NCI-H1417 treated with DMSO at 0.1 percent for 48 hours (cell line): ENCODE measurements at places on chromosomes 11 and 22.

- no peak for DNase-seq
Measured at GRCh38 chr11:30789270-30789669, 203.1 kb upstream of the MPPED2 start.

GRCh38 chr11:74568028-74568427, 24.4 kb upstream of the POLD3 start:
- DNase-seq, result no peak

GRCh38 chr11:106329273-106330018, 252.0 kb downstream of the AASDHPPT start:
- no peak for DNase-seq

DNA sequence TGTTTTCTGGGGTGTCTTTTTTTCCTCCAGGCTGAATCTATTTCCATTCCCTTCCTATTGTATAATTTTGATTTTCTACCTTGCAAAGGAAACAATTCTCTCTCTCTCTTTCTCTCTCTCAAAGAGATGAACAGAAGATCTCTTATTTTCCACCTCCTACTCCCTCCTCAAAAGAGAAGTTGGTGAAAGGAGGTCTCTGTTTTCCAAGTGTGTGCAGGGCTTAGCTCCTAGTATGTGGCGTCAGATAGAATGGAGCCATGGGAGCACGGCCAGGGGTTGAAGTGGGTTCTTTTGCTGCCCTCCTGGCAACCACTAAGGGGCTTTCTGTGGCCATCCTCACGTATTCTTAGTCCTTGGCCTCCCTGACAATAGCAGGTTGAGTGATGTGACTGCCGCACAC, 480 bp downstream of the TRIM34 start:
- no peak for DNase-seq

DNA sequence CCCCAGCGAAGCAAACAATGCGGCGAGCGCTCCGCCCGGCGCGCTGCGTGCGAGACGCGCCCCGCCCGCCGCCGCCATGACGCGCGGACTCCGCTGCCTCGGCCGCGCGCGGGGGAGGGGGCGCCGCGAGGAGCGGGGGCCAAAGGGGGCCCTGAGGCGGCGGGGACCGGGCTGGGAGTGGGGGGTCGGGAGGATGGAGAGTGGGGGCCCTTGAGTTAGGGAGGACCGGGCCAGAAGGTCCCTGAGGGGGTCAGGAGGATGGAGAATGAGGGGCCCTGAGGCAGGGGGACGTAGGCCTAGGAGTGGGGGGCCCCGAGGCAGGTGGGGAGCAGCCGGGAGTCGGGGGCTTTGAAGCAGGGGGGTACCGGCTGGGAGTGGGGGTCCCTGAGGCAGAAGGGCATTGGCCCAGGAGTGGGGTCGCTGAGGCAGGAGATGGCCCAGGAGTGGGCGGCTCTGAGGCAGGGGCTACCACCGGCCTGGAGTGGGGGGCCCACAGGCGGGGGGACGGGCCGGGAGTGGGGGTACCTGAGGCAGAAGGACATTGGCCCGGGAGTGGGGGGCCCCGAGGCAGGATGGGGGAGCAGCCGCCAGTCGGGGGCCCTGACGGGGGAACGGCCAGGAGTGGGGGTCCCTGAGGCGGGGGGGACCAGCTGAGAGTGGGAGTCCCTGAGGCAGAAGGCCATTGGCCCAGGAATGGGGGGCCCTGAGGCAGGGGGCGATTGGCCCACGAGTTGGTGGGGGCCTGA, at the start of gene BRD1:
Gene BRD1 (minus strand): TSS at position 21 of the 746 bp plus-strand sequence. CDS start 3,556 bp downstream, outside the sequence.
- DNase-seq, result no peak

DNA sequence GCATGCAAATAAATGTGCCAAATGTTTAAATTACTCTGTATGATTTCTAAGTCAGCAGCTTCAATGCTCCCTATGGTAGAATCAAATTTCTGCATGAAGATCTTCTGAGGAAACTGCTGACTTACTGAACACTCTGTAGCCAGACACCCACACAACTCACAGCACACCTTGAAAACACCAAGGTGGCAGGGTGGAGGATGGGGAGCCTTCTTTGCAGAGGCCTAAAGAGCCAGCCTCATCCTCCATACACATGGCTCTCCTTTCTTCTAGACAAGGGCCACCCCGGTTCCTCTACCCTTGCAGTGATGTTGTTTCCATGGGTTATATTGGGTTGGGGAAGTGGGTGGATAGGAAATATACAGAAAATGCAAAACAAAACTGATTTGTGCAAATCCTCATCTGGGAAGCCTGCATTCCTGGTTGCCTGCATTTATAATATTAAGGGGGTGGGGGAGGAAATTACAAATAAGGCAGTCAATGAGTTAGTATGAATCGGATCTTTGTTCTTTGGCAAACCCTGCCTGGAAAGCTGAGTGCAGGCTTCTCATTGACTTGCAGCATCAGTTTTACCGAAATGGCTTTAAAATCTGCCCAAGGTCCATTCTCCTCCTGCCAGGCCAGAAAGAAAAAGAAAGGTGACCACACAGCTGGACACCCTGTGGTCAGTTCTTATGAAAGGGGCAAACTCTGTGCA, 15.8 kb upstream of the ETS1 start:
- no peak for DNase-seq

GRCh38 chr11:10486161-10486840, 31.2 kb downstream of the AMPD3 start:
- DNase-seq, result no peak

GRCh38 chr11:15636521-15637089, 521.9 kb downstream of the INSC start:
- DNase-seq, result no peak

DNA sequence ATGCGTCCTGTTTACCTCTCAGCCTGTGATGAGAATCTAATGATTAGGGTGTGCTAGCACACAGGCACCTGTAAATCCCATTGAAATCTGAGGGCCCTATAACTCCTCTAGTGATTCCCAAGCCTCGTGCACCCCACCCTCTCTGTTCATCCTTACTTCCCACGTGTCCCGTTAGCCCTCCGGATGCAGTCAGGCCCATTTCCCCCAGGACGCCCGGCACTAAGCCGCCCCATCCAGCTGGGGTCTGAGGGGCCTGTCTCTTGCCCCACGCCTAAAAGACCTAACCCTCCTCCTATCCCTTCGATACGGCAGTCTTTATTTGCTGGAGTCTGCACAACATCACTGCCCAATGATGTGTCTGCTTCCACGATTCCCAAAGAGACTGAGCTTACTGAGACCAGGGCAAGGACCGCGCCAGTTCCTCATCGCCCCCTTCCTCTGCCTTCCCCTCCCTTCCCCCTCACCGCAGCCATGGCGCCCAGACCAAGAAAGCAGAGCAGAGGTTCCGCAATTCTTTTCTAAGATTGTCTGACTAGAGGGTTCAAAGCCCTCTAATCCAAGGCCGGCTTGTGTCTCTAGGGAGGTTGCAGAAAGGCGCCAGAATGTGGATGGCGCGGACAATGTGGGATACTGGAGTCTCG, 1.1 kb upstream of the FADS2 start:
- peak; percentile 61 for DNase-seq

- no peak for DNase-seq
Measured at GRCh38 chr22:23686416-23687024, 4.3 kb upstream of the RGL4 start.

GRCh38 chr11:117700551-117700950, 96.5 kb downstream of the DSCAML1 start:
- no peak for DNase-seq
